ENCODE measurements at places on chromosomes 5 and 9. TPM values are rescaled to one million over a fixed set of nuclear protein-coding genes. Genes with fewer than 3 reads are reported as not detected.

- no peak for DNase-seq
Observed at GRCh38 chr5:95801961-95802360, 20.6 kb downstream of the GLRX start.

DNA sequence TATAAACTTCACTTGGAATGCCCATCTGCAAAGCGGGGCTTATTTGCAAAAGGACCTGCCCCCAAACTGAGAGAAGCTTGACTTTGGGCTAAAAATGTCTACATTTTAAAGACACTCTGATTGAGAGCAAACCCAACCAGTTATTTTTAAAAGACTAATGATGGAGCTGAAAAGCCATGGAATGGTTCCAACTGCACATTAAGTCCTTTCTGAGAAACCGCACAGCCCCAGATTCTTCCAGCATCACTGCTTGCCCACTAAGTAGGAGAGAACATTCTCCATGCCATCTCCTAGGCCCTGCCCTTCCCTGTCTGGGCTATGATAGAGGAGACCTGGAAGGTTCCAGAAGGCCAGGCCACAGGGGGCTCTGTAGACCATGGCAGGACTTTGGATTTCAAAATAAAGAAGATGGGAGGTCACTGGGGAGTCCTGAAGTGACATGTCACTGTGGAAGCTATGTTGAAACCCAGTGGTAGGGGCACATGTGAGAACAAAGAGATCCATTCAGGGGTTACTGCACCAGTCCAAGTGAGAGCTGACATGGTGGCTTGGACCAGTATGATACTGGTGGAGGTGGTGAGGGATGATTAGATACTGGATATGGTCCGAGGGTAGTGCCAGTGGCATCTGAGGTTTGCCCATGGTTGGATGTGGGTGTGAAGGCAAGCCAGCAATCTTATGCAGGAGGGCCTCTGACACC, 179.2 kb downstream of the DAB2IP start:
- no peak for DNase-seq

GRCh38 chr5:79236970-79237739, 1.2 kb downstream of the JMY start:
- peak; percentile 67 for DNase-seq

DNA sequence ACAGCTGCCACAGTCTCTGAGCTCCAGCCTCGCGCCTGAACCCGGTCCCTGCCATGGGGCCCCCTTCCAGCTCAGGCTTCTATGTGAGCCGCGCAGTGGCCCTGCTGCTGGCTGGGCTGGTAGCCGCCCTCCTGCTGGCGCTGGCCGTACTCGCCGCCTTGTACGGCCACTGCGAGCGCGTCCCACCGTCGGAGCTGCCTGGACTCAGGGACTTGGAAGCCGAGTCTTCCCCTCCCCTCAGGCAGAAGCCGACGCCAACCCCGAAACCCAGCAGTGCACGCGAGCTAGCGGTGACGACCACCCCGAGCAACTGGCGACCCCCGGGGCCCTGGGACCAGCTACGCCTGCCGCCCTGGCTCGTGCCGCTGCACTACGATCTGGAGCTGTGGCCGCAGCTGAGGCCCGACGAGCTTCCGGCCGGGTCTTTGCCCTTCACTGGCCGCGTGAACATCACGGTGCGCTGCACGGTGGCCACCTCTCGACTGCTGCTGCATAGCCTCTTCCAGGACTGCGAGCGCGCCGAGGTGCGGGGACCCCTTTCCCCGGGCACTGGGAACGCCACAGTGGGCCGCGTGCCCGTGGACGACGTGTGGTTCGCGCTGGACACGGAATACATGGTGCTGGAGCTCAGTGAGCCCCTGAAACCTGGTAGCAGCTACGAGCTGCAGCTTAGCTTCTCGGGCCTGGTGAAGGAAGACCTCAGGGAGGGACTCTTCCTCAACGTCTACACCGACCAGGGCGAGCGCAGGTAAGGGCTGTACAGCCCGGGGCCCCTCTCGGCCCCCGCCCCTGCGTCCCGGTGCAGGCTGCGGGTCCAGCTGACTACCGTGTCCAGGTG, 509 bp downstream of the LVRN start:
- no peak for DNase-seq

GRCh38 chr5:142474431-142475094, 149.7 kb upstream of the SPRY4 start:
- DNase-seq: peak; percentile 48

- DNase-seq: no peak
Observed at GRCh38 chr5:161481922-161482321, 64.6 kb downstream of the GABRB2 start.

DNA sequence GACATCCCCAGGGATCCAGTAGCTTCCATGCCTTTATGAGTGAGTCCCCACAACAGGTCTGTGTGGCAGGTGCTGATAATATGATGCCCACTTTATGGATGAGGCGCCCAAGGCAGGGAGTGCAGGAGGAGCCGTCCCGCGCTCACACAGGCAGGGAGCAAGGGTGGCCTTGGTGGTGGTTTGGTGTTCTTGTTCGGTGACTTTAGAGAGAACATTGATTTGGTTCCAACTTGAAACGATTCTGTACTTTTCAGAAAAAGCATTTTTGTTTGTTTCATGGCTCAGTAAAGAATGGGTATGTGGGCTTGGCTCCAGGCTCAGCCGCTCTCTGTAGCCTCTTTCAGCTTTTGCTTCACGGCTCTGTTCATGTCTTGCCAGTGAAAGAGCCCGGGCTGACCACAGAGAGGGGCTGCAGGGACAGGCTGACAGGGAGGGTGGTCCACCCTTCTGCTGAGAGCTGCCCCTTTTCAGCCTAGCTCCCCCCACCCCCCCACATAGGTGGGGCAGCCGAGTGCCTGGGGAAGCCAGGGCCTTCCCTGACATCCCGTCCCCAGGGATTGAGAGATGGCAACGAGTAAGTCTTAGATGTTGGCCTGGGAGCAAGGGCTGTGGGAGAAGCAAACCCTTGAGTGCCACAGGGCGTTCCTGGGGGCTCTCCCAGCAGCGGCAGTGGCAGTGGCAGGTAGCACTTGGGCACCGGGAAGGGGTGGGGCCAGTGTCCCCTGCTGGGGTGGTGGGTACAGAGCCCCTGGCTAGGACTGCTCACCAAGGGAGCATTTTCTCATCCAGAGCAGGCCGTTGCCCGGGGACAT, 28.0 kb downstream of the NCS1 start:
- DNase-seq: no peak

DNA sequence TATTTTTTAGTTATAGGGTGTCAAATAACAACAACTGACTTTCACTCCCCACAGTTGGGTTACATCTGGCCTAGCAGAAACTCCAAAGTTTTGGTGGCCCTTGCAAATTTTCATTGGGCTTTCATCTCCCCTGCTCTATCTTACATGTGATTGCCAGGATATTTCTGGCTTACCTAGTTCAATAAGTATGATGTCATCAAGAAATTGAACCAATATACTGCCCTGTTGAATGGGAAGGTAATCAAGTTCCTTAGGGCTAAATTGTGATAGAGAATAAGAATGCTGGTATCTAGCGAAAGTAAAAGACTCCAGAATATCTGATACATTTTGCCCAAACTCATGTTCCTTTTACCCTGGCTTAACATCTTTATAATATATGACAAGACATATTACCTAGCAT, 17.0 kb upstream of the ICE1 start:
- no peak for DNase-seq

GRCh38 chr5:139458580-139459407, 3.7 kb downstream of the ECSCR start:
- peak; percentile 90 for DNase-seq

- DNase-seq: no peak
Observed at GRCh38 chr5:175629793-175630192, 28.1 kb upstream of the HRH2 start.

- peak; percentile 26 for DNase-seq
Observed at GRCh38 chr5:82307451-82307850, 29.3 kb upstream of the RPS23 start.

GRCh38 chr5:59003124-59003523, 420.2 kb downstream of the RAB3C start:
- no peak for DNase-seq

DNA sequence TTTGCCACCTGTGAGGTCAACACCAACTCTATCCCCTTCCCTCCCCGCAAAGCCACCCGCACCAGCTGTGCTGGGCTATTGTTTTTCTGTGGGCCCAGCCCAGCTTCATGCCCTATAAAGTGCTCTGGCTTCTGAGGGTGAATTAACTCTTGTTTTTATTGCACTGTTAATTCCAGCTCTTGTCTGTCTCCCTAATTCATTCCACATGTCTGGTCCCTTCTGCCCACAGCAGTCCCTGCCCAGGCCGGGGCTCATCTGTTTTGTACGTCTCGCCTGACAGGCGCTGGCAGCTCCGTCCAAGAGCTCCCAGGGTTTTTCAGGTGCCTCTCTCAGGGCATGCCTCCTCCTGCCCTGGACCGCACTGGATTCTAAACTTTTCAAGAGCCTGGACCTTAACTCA, 118.9 kb downstream of the PDZD2 start:
- DNase-seq: no peak

DNA sequence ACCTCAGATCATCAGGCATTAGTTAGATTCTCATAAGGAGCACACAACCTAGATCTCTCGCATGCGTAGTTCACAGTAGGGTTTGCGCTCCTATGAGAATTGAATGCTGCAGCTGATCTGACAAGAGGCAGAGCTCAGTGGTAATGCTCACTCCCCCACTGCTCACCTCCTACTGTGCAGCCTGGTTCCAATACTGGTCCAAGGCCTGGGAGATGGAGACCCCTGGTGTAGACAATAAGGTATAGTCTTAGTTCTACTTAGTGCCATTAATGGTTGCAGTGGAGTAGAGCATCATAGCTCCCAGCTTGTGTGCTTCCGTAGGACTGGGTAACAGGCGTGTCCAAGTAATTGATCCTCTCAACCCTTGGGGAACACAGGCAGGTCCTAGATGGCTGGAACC, 70.4 kb upstream of the ANKRD55 start:
- DNase-seq: no peak

- DNase-seq: peak; percentile 62
Observed at GRCh38 chr5:149961957-149962409, 1.4 kb downstream of the SLC26A2 start.

DNA sequence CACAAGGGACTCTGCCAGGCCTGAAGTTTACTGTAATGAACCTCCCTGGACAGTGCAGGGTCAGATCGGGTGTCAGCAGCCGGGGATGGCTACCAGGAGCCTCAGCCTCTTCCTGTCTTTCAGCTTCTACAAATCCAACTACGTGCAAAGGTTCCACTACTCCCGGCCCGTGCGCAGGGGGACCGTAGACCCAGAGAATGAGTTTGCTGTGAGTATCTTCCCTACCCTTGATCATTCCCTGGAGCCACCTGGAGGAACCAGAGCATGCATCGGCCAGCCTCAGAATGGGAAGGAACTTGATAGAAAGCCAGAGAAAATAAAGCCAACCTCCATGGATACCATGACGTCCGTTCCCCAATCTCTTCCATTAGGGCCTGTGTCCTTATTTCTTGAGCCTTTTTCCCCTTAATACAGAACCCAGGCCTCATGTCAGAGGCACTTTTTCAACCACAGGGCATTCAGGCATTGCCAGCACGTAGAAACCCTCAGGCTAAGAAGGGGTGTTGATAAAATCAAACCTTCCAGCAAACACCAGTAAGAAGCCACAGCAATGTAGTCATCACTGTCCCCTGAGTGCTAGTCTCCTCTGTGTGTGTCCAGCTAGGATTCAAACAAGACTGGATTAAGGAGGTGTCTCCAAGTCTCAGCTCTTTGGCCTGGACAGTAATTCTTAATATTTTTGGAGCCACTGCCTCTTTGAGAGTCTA, 49.0 kb upstream of the FOXI1 start:
- DNase-seq: peak; percentile 93

GRCh38 chr5:96601715-96602244, 60.4 kb upstream of the CAST start:
- peak; percentile 72 for DNase-seq

DNA sequence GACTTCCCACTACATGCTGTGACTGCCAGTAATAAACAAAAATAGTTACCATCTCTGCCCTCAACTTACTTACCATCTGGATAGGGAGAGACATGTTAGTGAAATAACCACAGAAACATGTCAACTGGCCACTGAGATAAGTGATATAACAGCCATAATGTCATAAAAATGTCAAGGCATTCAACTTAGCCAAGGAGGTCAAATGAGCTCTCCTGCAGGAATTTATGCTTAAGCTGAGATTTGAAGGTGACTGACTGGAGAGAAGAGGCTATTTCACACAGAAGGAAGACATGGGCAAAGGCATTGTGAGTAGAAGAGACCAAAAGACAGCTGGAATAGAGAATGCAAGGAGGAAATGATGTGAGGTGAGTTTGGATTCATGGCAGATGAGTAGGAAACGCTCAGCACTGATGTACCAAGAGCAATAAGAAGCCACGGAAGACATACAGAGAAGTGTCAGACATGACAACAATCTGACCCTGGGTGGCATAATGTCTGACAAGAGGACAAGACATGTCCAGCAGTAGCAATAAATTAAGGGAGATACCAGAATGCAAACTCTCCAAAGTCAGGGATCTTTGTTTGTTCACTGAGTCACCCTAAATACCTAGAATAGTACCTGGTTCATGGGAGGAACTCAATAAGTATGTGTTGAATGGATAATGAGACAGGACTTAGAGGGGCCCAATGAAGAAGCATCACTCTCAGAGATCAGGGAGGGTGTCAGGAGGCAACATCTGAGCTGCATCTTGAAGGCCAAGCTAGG, 318.8 kb downstream of the ACTL7B start:
- peak; percentile 73 for DNase-seq

DNA sequence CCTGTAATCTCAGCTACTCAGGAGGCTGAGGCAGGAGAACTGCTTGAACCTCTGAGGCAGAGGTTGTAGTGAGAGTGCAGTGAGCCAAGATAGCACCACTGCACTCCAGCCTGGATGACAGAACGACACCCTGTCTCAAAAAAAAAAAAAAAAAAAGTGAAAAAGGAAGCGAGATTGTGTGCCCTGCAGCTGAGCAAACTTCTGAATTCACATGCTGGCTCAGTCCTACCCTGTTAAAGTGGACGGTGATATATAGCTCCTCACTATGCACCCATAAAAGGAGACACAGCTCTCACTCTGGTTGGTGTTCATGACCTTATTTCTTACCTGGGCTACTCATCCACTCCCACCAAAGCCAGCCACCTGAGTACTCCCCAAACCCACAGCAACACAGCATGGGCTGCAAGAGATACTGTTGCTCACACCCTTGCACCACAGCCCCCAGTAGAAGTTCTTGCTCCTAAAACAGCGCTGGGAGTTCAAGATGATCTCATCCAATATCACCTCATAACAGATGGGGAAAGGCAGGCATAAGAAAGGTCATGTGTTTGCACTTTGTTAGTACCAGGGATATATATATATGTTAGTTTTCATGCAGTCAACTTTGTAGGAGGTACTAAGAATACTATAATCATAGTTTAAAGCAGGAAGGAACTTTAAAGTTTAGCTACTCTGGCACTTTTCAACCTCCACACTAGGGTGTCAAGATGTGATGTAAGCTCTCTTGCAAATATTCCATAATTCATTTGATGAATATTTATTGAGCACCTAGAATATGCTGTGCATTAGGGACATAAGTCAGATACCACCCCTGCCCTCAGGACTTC, 4.0 kb downstream of the TTLL11 start:
- DNase-seq: no peak

The MSH3 gene
- 10.1 TPM for total RNA-seq

The ADGRV1 gene
- 0.47 TPM for total RNA-seq

The FBP1 gene
- not detected for total RNA-seq

The SHISAL2B gene
- total RNA-seq: not detected

The INPP5E gene
- total RNA-seq: 7.6 TPM

The RELL2 gene
- total RNA-seq: 8.3 TPM

The ZNF366 gene
- 0.96 TPM for total RNA-seq

The RASEF gene
- total RNA-seq: 2.5 TPM

The ADAMTS6 gene
- total RNA-seq: 16.5 TPM
